T-helper 9 cell (primary cell): ENCODE measurements at places on chromosomes 4 and X.

GRCh38 chrX:150100261-150100660 is 162.0 kb upstream of the EOLA2 start:
- no peak for DNase-seq

DNA sequence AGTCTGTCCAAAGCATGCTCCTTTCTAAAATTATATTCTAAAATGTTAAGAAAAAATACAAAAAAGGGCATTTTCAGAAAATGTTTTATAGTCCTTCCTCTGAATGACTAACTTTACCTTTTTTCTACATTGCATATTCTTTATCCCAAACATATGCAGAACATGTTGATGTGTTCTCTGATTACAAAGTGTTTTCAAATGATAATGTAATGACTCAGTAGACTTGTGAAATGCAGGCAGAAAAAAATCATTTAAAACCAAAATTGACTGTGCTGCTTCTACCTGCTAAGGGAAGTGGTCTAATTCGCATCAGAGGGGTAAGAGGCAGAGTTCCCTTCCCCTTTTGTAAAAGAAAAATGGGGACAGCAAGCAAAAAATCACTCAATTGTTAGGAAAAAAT is 22.7 kb upstream of the YTHDC1 start:
- DNase-seq, result no peak

DNA sequence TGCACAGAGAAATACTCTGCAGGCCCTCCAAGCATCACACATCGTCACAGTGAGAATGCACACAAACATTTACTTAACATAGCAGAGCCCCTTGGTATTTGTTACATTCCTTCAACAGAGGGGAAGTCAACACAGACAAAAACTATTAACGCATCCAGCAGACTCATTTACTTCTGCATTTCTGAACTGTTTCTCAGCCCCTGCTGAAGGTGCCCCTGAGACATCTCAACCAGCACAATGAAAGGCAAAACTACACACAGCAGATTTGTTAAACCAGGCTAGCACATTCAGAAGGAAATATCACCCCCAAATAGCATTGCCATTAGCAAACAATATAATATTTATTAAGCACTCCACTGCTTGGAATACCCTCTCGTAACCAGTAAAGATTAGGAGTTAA is 367.0 kb downstream of the RAB28 start:
- no peak for DNase-seq

DNA sequence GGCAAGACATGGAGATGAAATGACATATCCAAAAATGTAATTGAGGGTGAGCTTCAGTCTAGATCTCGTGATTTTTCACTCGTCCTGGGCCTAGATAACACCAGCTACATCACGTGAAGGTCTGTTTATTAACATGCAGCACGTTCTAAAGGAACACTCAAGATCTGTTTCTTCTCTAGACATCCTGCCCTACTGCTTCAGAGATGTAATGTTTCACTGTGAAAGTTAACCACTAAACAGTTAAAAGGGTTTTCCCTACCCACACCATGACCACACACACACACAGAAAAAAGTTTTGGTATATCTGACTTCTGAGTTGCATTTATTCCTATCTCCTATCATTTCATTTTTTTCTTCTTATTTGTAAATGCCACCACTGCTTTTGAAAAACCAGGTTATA is 52.3 kb upstream of the SMIM31 start:
- no peak for DNase-seq

DNA sequence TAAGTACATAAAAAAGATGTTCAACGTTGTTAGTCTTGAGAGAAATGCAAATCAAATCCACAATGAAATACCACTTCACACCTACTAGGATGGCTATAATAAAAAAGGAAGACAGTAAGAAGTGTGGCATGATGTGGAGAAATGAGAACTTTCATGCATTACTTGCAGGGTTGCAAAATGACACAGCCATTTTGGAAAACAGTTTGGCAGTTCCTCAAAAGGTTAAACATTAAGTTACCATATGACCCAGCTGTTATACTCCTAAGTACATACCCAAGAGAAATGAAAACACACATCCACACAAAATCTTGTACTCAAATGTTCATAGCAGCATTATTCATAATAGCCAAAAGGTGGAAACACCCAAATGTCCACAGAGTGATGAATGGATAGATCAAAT is 25.8 kb upstream of the LIMCH1 start:
- no peak for DNase-seq

DNA sequence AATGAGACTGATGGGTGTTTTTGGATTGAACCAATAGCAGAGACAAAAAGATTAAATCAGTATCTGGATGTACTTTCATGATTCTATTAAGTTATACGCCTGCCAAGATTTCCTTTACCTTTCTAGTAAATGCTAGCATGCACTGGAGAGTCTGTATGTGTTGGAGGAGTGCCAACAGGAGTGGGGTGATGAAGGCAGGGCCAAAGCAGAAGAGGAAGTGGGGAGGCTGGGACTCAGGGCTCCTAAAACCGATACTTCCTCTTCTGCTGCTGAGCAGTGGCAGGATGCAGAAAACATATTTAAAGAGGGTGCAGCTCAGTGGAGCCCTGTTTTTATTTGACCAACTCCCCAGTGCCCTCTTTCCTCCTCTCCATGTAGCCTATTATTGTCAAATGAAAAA is 5.6 kb downstream of the CYSLTR1 start:
- peak; percentile 33 for DNase-seq

DNA sequence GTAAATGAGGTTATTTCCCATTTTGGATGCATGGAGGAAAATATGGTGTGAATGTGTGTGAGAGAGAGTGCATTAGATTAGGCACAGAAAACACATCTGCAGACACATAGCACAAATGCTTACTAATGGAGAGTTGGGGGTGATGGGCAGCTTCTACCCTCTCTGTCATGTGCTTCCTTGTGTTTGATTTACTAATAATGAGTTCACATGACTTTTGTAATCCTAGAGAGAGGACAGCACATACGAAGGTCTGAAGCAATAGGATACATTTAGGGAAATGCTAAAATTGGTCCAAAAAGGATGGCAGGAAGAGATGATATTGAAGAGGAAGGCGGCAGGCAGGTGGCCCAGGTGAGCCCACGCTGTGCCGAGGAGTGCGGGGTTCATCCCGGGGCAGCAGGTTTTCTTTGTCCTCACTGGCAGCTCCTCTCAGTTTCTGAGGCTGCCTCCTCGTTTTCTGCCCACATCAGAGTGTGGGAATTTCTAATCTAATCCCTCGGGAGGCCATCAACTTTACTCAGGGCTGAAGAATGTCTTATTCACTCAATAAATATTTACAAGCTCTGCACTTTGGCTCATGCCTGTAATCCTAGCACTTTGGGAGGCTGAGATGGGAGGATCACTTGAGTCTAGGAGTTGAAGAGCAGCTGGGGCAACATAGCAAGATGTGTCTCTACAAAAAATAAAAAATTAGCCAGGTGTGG is 15.9 kb upstream of the MAP9 start:
- DNase-seq, result no peak

DNA sequence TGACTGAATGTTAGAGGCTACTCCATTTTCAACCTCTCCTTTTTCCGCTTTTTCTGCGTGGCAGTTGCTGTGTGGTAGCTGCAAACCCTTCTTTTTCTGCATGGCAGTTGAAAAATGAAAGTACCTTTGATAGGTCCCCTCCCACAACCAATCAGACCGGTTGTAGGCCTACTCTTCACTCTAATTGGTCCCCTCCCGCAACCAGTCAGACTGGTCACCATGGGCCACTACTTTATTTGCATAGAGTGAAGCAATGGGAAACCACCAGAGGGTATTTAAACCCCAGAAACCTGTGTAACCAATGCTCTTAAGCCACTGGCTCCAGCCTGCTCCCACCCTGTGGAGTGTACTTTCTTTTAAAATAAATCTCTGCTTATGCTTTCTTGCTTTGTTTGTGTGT is 877.8 kb downstream of the FAM133A start:
- DNase-seq, result no peak

DNA sequence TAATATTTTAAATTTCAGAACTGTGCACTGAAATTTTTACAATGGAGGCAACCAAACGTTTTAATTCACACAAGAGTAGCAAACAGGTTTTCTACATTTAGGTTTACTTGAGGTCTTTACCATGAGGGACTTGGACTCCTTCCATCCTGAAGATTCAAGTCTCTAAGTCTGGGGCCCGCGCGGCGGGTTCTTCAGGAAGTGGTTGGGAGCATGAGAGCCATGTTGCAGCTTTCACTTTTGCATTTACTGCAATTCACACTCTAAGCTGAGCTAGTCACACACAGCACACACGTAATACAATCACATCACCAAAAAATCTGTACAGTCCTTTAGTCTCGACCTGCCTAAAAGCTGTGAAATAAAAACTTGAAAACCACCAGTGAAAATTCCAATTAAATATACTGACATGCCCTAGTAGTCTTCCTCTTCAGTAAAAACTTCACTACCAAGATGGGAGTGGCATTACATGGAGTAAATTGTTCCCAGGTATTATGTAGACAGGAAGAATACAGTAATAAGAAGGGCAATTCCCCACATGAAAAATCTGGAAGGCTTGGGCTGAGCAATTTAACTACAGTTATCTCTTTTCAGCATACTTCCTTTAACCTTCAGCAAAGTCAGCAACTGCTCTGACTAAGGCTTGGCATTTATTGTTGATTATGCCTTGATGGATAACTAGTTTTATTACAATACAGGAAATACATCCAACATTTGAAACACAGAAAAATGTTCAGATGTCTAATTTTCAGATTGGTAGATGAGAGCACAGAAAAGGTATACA is 571.1 kb upstream of the DIPK2B start:
- peak; percentile 38 for DNase-seq

DNA sequence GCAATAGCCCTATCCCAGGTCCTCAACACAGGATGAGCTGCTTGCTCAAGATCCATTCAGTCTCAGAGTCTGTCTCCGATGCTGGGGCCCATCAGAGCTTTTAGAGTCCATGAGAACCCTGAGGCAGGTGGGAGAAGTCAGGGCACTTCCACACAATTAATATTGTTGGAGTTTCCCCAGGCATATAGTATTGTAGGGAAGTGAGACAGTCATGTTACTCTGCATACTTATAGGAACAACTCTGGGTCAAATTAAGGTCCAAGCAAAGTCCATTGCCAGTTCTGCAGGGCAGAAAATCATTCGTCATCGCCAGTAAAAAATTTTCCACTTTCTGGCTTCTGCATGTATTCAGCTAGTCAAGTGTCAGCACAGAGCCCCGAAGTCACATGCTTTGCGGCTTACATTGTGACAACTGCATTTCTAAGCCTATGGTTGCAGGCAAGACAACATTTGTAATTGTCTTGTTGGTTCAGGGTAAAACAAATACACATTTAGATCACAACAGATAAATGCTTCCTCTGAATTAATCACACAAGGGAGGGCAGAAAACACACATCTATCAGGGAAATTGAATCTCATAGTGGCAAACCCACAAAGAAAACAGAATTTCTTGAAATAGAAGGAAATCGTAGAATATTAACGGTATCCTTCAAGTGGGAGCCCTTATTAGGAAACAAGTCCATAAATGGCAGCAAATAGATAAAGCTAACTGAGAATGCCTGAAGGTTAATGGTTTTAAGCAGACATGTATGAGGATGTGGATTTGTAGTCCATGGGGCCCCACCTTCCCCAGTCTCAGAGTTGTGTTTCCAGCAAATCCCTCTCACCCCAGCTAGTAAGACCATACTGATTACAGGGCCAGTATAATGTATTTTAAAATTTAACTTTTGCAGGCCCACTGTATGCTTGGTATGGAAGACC is 412.1 kb upstream of the RASGEF1B start:
- DNase-seq, result no peak

- no peak for DNase-seq
Observed at GRCh38 chr4:8434251-8435073, 6.1 kb downstream of the ACOX3 start.

- DNase-seq, result no peak
Observed at GRCh38 chr4:99157478-99157935, 13.4 kb upstream of the ADH4 start.

GRCh38 chr4:11698846-11699590 is 270.3 kb upstream of the HS3ST1 start:
- no peak for DNase-seq

- no peak for DNase-seq
Observed at GRCh38 chrX:128973033-128973432, 550.3 kb downstream of the SMARCA1 start.

DNA sequence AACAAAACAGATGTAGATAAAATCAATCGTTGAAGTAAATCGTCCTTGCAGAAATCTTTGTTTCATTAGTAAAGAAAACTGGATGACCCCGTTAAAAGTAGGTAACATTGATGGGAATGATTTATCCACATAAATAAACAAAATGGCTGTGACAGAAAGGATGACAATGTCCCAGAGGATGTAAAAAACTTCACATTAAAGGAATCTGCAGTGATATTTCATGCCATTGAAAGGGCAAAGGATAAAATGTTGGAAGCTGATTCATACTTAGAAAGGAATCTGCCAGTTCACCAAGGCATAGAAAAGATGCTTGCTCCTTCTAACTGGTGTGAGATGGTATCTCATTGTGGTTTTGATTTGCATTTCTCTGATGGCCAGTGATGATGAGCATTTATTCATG is 24.2 kb upstream of the EPGN start:
- DNase-seq, result no peak

GRCh38 chrX:154327038-154327820 is 31.6 kb downstream of the TKTL1 start:
- no peak for DNase-seq
